ENCODE measurements at places on chromosomes 13 and 19.
A peak's percentile ranks its signal among the peaks of the same experiment; 100 is the strongest.

- no peak for DNase-seq
Observed at GRCh38 chr13:75324413-75324940, 157.5 kb downstream of the TBC1D4 start.

- no peak for DNase-seq
Observed at GRCh38 chr19:810077-810855, 11.5 kb downstream of the PLPPR3 start.

- peak; percentile 66 for DNase-seq
Observed at GRCh38 chr19:7928741-7929701, 3.1 kb upstream of the CTXN1 start.

GRCh38 chr13:94300401-94300800 lies 179.1 kb downstream of the DCT start:
- DNase-seq = no peak

DNA sequence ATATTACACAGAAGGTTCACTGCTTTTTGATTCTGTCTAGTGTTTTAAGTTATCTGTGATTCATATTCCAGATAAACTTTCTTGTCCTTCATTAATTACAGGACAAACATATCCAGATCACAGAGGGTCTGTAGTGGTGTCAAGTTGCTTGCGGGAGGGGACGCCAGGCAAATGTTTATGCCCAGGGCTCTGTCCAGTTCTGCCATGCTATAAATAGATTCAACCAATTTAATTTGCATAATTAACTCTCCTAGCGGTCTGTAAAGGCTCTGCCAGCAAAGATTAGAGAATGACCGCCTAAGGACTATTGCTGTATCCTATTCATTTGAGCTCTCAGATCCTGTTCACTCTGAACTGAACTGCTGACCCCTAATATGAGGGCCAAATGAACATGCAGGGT lies 59.7 kb upstream of the TRPC4 start:
- DNase-seq = no peak

DNA sequence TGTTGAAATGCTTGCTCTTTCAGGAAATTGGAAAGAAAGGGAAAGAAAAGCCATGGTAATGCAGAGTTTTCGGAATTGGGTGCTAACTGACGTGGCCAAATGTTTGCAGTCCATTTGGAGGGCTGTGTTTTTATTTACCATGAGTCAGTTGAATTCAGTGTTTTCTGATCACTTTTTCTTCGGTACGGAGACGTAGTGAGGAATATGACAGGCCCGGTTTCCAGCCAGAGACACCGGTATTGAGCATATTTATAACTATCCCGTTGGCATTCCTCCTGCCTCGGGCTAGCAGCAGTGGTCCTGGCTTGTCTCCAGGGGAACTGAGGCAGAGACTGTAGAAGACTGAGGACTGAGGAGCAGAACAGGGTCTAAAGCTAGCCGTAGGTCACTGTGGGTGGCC lies 1.0 kb downstream of the CDC16 start:
- no peak for DNase-seq

DNA sequence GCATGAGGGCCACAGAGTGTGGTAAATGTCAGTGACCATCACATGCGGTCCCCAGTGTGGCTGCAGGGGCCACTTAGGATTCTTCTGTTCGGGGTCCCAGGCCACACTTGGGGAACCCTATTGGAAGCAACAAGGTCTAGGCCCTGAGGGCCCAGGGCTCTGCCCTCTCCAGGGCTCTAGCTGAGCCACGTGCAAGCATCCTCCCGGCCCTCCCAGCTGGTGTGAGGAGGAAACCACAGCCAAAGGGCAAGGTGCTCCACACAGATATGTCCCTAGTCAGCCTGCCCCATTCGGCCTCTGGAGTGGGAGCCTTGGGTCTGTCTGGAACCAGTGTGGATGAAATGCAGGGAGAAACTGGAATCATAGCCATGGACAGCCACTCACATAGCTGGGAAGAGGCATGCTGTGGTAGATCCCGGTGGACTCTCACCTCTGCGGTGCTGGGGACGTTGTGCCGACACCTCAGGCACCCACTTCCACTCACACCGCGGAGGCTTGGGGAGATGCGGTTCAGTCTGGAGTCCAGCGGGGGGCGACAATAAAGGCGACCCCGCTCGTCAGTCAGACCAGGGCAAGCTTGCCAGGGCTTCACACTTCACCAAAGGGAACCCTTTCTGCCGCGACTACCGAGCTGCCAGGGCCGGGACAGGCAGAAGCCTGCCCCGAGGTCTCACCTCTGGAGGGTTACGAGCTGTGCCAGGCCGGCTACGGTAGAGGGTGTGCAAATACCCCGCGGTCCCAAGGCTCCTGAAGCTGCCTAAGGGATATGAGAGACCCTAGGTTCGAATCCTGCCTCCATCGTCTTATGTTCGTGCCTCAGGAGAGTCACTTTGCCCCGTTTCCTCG lies 4.3 kb upstream of the ZNF497 start:
- DNase-seq = no peak

GRCh38 chr13:97257800-97258799 lies 36.0 kb downstream of the MBNL2 start:
- no peak for DNase-seq

DNA sequence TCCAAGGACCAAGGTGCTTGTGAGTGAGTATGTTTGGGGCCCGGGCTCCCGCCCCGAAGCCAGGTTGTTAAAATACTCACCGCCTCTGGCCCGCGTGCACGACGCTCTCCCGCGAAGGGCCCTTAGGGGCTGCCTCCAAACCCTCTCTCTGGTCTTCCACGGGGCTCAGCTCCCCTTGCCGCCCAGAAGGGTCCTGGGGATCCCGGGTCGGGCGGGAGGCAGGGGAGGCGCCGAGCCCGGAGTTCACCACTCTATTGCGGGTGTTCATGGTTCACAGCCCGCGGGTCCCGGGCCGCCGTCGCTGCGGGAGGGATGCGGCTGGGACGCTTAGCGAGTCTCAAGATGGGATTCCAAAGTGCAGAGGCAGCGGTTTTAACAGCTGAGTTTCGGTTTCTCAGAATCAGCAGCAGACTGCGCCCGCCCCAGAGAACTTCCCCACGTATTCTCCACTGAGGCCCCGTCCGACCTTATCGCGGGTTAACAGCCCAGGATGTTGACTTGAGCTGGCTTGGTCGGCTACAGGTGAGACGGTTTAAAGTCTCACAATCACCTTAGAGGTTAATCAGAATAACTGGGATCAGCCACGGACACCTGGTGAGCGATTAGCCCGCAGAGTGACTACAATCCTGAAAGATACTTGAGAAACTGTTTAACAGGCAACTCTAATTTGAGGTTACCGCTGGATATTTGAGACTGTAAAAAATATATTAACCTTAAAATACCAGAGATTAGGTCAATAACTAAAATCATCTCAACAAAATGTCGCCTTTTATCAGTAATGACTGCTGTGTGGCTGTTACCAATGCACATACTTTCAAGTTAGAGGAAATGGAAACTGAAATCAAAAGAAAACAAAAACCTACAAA lies at the start of gene EPSTI1:
TSS of gene EPSTI1 (minus strand) at position 344 of the 866 bp plus-strand sequence. CDS start at position 268, 76 bp downstream.
- peak; percentile 72 for DNase-seq

DNA sequence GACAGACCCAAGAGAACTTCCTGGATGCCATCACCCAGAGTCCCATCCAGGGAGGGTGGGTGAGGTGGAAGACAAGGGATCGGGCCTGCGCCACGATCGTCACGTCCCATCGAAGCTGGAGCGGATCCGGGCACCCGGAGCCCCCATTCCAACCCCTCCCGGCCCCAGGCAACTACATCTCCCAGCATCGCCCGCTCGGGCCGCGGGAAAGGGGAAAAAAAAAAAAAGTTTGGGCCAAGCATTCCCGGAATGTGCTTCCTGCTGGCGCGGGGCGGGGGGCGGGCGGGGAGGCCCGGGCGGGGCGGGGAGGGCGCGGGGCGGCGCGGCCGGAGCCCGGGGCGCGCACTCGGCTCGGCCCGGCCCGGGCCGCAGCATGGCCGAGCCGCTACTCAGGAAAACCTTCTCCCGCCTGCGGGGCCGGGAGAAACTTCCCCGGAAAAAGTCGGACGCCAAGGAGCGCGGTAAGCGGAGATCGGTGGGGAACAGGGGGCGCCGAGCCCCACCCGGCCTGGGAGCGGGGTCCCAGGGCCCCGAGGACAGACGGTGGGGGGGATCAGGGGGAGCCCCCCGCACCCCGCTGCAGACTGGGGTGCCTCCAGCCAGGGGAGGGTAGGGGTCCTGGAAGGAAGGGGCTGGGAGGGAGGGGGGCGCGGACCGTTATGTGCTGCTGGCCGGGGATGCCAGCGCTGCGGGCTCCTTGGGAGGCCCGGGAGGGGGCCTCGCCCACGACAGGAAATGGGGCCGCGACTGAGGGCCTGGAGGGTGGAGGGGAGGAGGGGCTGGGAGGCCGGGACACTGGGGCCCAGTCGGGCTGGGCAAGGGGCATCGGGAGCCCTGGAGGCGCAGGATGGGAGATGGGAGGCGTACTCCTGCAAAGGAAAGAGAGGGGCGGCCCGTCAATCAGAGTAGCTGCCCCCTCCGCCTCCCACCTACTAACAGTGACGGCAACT lies at the start of gene SYDE1:
TSS of gene SYDE1 (plus strand) at position 341 of the 950 bp plus-strand sequence. CDS start at position 374, 33 bp downstream.
- DNase-seq = no peak
